ENCODE measurements at places on chromosomes 12 and 14.

DNA sequence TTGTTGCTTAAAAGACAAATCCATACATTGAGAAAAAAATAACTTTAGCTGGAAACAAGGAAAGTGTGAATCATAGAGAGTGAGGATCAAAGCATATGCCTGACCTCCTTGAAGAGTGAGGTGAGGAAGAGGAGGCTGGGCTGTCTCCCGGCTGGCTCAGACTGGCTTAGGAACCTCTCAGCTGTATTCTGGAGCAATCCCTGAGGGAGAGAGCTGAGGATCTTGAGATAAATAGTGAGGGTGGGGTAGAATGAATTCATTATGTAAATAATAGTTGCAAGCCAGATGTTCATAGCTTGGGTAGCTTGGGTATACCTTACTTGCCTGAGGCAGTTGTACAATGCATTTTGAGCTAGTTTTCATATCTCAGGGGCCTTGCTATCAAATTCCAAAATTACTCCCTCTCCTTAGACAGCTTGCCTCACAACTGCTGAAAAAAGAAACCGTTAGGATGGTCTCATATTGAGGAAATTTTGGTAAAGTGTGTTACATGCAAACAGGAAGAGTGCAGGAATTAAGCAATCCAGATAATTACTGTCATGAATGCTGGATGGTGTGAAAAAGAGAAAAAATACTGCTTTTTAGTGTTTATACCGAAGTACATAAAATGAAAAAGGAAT lies 30.5 kb upstream of the SLC15A5 start:
- DNase-seq = no peak

- no peak for DNase-seq
These were observed 524.1 kb upstream of the FBXO33 start for GRCh38 chr14:39956372-39956771.

GRCh38 chr14:31283578-31284252 lies 76.1 kb upstream of the HECTD1 start:
- no peak for DNase-seq

- no peak for DNase-seq
These were observed 3.7 kb downstream of the KIF5A start for GRCh38 chr12:57553343-57554202.

- DNase-seq = no peak
These were observed 12.1 kb downstream of the ACADS start for GRCh38 chr12:120737557-120738251.

GRCh38 chr14:101476916-101477553 lies 84.3 kb upstream of the DIO3 start:
- peak; percentile 78 for DNase-seq

GRCh38 chr12:18368594-18368993 lies 107.3 kb downstream of the PIK3C2G start:
- no peak for DNase-seq

GRCh38 chr12:124497658-124498057 lies 69.8 kb downstream of the NCOR2 start:
- DNase-seq = no peak

- DNase-seq = peak; percentile 66
These were observed 16.4 kb upstream of the NUDT4 start for GRCh38 chr12:93361151-93361919.

GRCh38 chr12:88432531-88433490 lies 147.5 kb downstream of the KITLG start:
- peak; percentile 27 for DNase-seq

DNA sequence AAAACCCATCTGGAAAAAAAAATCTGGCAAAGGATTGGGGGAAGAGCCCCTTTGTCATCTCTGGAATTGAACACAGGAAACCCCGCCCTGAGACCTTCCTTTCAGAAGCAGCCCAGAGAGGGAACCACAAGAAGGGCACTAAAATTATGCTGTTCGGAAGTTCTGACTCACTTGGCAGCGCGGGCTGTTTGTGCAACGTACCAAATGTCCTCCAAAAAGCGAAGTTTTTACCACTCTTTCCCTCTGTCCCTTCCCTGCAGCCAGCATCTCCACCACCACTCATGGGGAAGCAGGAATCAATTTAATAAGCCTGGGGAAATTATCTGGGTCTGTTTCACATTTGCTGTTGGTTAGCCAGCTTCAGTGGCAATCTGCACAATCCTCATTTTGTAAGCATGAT lies 3.2 kb upstream of the SYNE3 start:
- DNase-seq = peak; percentile 77

DNA sequence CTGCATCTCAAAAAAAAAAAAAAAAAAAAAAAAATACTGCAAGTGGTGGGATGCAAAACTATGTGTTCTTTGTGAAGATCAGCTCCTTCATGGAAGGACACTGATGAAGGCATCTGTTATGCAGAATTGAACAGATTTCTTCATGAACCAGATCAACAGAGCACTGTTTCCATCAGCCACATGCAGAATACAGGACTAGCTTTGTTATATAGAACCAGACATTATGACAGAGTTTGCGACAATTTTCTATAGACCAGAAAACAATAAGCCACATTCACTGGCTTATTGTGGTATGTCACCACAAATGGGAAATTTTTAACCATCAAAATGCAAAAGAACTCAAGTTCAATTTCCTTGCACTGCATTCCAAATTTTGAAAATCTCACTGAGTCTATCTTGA lies 34.7 kb downstream of the CIT start:
- DNase-seq = no peak

DNA sequence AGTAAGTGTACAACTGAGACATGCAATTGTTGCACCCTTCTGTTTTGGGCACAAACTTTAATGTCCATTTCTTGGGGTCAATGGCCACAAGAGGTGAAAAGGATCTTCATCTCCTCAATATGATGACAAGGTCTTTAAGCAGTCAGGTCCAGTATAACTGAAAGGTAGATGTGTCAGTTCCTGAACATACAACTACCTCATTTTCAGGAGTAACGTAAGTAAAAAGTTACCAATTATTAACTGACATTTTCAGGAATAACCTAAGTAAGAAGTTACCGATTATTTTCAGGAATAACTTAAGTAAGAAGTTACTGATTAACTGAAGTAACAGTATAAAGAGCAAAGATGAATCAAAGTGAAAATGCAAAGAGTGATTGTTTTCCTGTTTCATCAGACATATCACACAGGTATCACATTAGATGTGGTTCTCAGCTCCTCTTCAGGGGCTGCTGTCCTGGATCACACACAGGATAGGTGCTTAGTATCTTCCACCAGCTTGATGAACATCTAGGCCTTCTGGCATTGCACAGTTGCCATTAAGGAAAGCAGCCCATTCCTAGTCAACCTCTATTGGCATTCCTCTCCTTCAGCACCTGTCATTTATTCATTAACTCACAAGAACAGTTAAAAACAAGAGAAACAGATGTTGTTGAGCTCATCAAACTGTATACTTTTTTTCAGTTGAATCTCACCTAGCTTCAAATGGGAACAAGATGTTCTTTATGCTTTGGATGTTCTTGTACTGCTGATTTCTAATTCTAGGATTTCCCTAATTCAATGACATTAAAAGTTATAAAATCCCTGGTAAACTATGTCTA lies 200.0 kb downstream of the FOXG1 start:
- no peak for DNase-seq

DNA sequence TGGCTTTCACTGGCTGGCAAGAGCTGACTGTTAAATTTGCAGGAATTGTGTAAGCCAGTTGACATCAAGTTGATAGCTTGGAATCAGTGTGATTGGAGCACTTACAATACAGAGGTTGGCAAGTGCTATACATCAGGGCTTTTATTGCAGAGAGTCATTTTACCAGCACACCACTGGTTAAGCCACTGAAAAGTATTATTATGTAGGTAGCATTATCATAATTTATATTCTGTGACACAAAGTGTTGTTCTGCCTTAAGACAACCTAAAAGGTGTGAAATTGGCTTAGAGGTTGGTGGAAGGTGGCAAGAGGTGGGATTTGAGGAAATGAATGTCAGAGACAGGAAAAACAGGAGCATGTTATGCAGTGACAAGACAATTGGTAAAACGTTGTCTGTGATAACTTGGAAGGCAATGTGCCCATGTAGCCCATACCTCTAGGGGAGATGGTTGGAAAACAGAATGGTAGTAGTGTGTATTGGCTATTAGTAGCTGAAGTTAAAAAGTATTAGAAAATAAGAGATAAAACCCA lies 172.9 kb upstream of the PRICKLE1 start:
- no peak for DNase-seq

DNA sequence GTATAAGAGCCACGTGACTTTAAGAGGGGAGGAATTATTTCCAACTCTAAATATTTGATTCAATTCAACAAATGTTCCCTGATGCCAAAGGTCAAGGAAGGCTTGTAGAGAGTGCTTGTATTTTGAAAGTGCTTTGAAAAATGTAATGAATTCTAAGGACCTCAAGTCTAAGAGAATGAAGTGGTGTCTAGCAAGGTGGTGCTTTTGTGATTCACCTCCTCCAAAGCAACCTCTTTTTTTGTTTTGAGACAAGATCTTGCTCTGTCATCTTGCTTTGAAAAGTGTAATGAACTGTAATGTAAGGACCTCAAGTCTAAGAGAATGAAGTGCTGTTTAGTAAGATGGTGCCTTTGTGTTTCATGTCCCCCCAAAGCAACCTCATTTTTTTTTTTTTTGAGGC lies 13.7 kb downstream of the AK7 start:
- DNase-seq = no peak

DNA sequence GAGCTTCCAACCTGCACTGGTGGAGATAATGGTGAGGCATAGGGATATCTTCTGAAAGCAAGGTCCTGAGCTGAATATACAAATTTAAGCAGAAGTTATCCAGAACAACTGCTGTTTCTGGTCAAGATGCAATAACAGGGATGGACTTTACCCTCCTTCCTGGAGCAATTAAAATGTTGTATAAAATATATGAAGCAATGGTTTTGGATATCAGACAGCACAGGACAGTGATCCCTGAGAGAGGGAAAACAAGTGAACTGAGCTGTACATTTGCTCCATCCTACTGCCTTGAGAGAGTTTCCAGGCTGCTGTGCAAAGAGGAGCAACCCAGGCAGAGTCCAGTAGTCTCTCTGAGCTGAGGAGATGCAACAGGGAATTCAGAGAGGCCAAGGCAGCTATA lies 36.0 kb upstream of the CTDSP2 start:
- DNase-seq = no peak

- DNase-seq = no peak
These were observed 80.3 kb downstream of the PPM1A start for GRCh38 chr14:60329274-60329673.

- DNase-seq = peak; percentile 97
These were observed at the start of gene LTA4H for GRCh38 chr12:96035283-96036236. Gene LTA4H (minus strand): TSS chr12:96035587. CDS start chr12:96035519, 68 bp downstream.

DNA sequence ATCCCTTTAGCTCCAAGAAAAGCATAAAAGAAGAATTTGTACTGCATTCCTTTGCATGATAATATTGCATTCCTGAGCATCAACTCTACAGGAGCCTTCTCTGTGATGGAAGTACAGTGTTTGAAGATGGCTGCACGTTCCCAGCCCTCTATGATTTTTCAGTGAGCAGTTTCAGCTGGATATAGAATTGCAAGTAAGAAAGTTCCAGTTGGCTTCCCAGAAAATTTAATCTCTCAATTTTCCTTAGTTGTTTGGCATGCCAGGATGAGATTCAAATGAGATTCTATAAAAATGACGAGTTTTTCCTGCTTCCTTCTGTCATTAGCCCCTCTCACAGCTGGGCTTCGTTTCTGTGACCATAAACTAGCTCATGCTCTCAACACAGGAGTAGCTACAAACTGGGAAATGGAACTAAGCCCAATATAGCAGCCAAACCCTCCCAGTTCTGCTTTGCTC lies 109.9 kb downstream of the TTC8 start:
- no peak for DNase-seq

DNA sequence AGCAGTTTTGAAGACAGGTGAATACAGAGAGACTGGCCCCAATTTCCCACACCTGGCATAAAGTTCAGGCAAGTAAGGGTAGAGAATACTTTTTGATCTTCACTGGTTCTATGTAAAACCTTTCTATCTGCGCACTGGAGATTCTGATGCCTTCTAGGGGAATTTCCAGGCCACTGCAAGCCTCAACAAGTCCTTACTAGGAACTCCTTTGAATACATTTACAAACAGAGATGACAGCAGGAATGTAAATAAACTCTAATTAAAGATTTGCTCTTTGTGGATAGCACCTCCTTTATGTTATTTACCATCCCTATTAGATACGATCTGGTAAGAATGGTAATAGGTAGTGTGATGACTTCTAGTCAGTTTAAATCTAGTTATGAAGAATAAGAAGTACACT lies 69.2 kb downstream of the NTN4 start:
- DNase-seq = peak; percentile 18

- DNase-seq = no peak
These were observed 34.0 kb downstream of the USP44 start for GRCh38 chr12:95517246-95517645.

GRCh38 chr14:65606460-65606859 lies 193.9 kb downstream of the FUT8 start:
- DNase-seq = no peak

DNA sequence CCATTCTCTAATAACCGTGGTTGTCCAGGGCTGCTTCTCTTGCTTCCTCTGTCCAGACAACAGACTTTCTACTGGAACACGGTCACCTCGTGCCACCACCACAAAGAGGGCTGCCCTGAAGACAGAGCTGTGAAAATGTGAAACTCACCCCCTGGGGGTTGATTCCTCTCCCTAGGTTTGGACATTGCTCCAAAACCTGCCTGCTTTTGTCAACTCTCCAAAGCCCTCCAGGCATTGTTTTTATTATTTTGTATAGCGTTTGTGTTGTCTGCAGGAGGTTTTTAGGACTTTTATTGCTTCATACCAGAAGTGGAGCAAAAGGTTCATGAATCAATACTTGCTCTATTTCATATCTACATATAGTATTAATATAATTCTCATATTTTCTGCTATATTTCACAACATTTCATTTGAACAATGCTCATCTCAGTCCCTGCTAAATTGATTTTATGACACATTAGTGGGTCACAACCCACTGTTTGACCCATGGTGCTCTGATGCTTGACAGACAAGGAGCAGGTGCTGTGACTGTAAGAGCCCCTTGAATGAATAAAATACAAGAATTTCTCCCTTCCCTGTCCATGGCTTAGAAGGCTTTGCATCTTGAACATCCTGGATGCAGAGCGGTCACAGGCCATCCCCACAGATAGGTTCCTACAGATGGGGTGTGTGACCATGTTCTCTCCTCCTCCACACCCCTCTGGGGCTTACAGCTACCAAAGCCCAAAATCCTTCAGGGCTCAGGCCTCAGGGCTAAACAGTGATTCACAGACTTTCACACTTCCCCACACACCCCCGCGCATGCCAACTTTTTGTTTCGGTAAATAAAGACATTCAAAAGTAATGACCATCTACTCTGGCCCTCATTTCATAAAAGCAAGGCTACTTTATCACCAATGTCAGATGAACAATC lies 20.6 kb upstream of the EML1 start:
- DNase-seq = peak; percentile 65

DNA sequence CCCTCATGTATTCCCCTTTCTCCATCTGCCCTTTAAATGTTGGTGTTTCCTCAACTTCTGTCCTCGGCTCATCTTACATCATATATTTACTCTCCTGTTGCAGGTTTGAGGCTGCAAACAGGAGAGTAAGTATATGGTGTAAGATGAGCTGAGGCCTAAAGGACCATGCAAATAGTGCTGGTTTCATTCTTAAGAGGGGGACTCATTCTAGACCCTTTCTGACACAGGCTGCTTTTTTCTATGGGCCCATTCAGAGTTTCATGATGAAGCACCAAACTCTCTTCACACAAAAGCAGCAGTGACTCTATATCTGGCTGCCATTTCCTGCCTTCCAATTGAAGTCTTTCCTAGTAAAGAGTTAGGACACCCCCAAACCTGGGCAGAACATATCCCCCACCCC lies 218.5 kb downstream of the PHLDA1 start:
- DNase-seq = no peak
